Activated naive CD8-positive, alpha-beta T cell treated with anti-CD3 and anti-CD28 coated beads, Interleukin-2, amount 50 U/mL, for 24 hours (primary cell): ENCODE measurements at places on chromosomes 12 and 14.

DNA sequence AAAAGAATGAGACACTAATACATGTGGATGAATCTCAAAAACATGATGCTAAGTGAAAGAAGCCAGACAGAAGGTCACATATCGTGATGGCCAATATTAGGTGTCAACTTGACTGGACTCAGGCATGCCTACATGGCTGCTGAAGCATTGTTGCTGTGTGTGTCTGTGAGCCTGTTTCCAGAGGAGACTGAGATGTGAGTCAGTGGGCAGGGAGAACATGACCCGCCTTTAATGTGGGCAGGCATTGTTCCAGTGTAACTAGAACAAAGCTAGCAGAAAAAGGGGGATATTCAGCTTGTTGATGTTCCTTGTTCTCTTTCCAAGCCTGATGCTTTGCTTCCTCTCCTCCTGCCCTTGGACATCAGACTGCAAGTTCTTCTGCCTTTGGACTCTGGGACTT is 47.6 kb downstream of the DCAF5 start:
- no peak for DNase-seq

- no peak for DNase-seq
These were observed 354.7 kb upstream of the TMTC1 start for GRCh38 chr12:30138483-30138882.

- peak; percentile 36 for DNase-seq
These were observed 106.7 kb upstream of the SFSWAP start for GRCh38 chr12:131603939-131604795.

GRCh38 chr12:71799106-71799505 is 40.5 kb upstream of the TBC1D15 start:
- DNase-seq: no peak

- peak; percentile 78 for DNase-seq
These were observed 4.1 kb downstream of the CLEC2D start for GRCh38 chr12:9673404-9674225.
